ENCODE measurements at places on chromosomes 1 and 21. TPM values are rescaled to one million over a fixed set of nuclear protein-coding genes. Genes with fewer than 3 reads are reported as not detected.

- peaks cover 14% of the 10 kb centered on the region for H3K36me3 ChIP-seq
- no peaks in the 10 kb centered on the region for H3K4me1 ChIP-seq
- DNase-seq = no peak
- H3K27me3 ChIP-seq = no peaks in the 10 kb centered on the region
Measured at GRCh38 chr1:186413319-186413718, 37.7 kb downstream of the ODR4 start.

- H3K27ac ChIP-seq = no peak overlapping the region
- no peaks in the 10 kb centered on the region for H3K4me1 ChIP-seq
- DNase-seq = no peak
- no peaks in the 10 kb centered on the region for H3K36me3 ChIP-seq
Measured at GRCh38 chr1:245550720-245551043, 395.9 kb downstream of the KIF26B start.

DNA sequence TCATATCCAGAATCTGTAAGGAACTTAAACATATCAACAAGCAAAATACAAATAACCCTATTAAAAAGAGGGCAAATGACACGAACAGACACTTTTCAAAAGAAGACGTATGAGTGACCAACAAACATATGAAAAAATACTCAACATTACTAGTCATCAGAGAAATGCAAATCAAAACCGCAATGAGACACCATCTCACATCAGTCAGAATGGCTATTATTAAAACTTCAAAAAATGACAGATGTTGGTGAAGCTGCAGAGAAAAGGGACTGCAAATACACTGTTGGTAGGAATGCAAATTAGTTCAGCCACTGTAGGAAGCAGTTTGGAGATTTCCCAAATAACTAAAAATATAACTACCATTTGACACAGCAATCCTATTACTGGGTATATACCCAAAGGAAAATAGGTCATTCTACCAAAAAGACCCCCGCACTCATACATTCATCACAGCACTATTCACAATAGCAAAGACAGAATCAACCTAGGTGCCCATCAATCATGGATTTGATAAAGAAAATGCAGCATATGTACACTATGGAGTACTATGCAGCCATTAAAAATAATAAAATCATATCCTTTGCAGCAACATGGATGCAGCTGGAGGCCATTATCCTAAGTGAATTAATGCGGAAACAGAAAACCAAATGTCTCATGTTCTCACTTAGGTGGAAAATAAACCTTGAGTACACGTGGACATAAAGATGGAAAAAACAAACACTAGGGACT, 230.1 kb upstream of the RAB4A start:
- H3K4me3 ChIP-seq = no peak overlapping the region
- no peaks in the 10 kb centered on the region for H3K27me3 ChIP-seq
- no peak overlapping the region for H3K27ac ChIP-seq
- no peaks in the 10 kb centered on the region for H3K36me3 ChIP-seq
- DNase-seq = no peak

GRCh38 chr1:26349188-26349876, 4.6 kb downstream of the CRYBG2 start:
- DNase-seq = no peak
- no peak overlapping the region for H3K4me3 ChIP-seq
- H3K27me3 ChIP-seq = no peaks in the 10 kb centered on the region
- no peaks in the 10 kb centered on the region for H3K36me3 ChIP-seq
- no peak overlapping the region for H3K27ac ChIP-seq
- no peaks in the 10 kb centered on the region for H3K4me1 ChIP-seq

DNA sequence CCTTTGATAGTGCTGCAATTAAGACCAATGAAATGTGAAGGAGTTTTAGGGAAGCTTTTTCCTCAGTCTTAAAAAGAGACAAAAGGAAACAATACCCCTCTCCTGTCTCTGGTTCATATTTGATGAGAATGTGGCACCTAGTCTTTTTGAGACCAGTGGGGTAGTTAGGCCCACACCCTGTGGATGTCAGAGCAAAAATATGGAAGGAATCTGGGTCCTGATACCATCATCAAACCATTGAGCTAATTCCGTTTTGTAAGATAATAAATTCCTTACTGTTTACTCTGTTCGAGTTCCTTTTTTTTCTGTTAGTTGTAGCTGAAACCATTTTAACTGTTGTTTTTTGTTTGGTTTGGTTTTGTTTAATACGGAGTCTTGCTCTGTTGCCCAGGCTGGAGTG, 33.3 kb downstream of the PTPRC start:
- H3K27me3 ChIP-seq = no peaks in the 10 kb centered on the region
- no peak for DNase-seq
- peak overlapping the region; percentile 94 for H3K27ac ChIP-seq
- H3K4me1 ChIP-seq = peaks cover 31% of the 10 kb centered on the region

DNA sequence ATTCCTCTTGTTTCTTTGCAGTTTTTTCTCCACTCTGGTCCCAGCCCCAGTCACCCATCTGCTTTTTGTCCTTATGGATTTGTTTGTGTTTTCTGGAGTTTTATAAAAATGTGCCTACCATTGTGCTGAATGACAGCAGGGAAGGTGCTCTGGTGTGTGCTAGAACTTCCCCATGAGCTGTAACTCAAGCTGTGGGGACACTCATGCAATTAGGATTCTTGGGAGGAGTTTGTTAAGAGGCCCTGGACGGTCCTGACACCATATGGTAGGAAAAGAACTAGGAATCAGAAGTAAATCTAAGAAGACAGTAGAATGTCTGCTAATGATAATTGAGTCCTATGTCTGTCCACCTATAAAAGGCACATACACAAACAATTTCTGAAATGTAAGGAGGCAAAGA, 27.4 kb downstream of the URB2 start:
- no peak for DNase-seq
- H3K4me1 ChIP-seq = no peaks in the 10 kb centered on the region
- H3K4me3 ChIP-seq = no peak overlapping the region
- H3K27me3 ChIP-seq = no peaks in the 10 kb centered on the region
- no peak overlapping the region for H3K27ac ChIP-seq

- no peaks in the 10 kb centered on the region for H3K27me3 ChIP-seq
- no peaks in the 10 kb centered on the region for H3K36me3 ChIP-seq
- H3K27ac ChIP-seq = no peak overlapping the region
Measured at GRCh38 chr1:91582431-91582921, 81.8 kb downstream of the CDC7 start.

- no peaks in the 10 kb centered on the region for H3K36me3 ChIP-seq
- no peak for DNase-seq
- peak overlapping the region; percentile 97 for H3K4me3 ChIP-seq
- peaks cover 20% of the 10 kb centered on the region for H3K4me1 ChIP-seq
- peak overlapping the region; percentile 54 for H3K27ac ChIP-seq
Measured at GRCh38 chr1:15616373-15617172, 685 bp upstream of the DDI2 start.

GRCh38 chr1:35509558-35509957, 47.6 kb downstream of the KIAA0319L start:
- H3K36me3 ChIP-seq = no peaks in the 10 kb centered on the region
- DNase-seq = no peak
- H3K27me3 ChIP-seq = no peaks in the 10 kb centered on the region
- no peak overlapping the region for H3K4me3 ChIP-seq
- peaks cover 36% of the 10 kb centered on the region for H3K4me1 ChIP-seq

GRCh38 chr1:168987330-168987729, 119.2 kb upstream of the ATP1B1 start:
- no peak overlapping the region for H3K27ac ChIP-seq
- H3K4me1 ChIP-seq = no peaks in the 10 kb centered on the region
- no peaks in the 10 kb centered on the region for H3K36me3 ChIP-seq
- no peak for DNase-seq

DNA sequence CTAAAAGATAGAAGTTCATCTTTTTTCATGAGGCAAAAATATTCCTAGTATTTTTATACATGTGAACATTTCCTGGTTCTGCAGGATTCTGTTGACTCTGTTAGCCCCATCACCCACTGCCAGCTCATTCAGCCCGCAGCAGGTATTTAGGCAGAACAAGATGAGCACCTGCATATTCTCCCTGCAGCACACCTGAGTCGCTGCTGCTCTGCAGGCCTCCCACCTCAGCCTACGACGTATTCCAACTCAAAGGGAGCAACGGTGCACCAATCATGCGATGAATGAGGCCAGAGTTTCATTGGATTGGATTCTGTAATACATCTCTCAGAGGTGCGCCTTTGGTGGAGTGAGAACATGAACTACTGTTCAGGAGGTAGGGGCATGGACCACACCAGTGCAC, 87.6 kb downstream of the CNIH3 start:
- H3K36me3 ChIP-seq = no peaks in the 10 kb centered on the region
- no peaks in the 10 kb centered on the region for H3K4me1 ChIP-seq
- no peaks in the 10 kb centered on the region for H3K27me3 ChIP-seq
- H3K4me3 ChIP-seq = no peak overlapping the region

- no peaks in the 10 kb centered on the region for H3K36me3 ChIP-seq
- no peak overlapping the region for H3K4me3 ChIP-seq
- no peaks in the 10 kb centered on the region for H3K4me1 ChIP-seq
Measured at GRCh38 chr1:44546403-44547053, 127.8 kb downstream of the TMEM53 start.

GRCh38 chr21:31529406-31529805, 130.1 kb upstream of the SOD1 start:
- H3K27ac ChIP-seq = no peak overlapping the region
- H3K4me3 ChIP-seq = no peak overlapping the region
- DNase-seq = no peak
- H3K4me1 ChIP-seq = no peaks in the 10 kb centered on the region

GRCh38 chr1:206606867-206607266, 5.4 kb downstream of the EIF2D start:
- no peaks in the 10 kb centered on the region for H3K27me3 ChIP-seq
- H3K27ac ChIP-seq = no peak overlapping the region
- H3K4me3 ChIP-seq = no peak overlapping the region

DNA sequence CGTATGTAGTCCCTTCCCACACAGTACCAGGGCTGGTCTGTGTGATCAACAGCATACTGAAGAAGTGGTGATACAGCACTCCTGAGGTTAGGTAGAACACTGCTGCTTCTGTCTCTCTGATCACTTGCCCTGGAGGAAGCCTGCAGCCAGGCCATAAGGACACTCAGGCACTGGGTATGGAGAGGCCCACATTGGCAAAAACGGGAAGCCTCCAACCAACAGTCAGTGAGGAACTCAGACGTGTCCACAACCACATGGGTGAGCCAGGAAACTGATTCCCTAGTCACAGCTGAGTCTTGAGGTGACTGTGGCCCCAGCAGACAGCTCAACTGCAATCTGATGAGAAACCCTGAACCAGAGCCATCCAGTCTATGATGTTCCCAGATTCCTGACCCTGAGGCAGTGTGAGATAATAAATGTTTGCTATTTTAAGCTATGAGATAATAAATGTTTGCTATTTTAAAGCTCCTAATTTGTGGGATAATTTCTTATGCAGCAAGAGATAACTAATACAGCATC, 62.5 kb downstream of the COQ8A start:
- no peak overlapping the region for H3K27ac ChIP-seq
- no peaks in the 10 kb centered on the region for H3K4me1 ChIP-seq

DNA sequence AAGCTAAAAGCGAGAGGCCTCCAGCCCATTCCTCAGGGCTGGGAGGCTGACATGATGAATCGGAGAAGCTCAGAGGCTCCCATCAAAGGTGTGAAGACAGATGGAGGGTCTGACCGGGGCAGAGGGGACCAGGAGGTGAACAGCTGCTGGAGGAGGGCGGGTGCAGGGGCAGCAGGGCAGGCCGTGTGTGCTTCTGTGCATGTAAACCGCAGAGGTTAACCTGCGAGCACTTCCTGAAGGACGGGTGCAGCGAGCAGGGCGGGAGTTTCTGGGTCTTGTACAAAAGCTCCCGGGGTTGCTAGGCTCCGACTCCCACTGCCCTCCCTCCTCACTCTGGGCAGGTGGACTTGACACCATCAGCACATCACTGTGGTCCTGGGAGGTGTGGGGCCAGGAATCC, 75.2 kb downstream of the PAX7 start:
- no peaks in the 10 kb centered on the region for H3K36me3 ChIP-seq
- no peak overlapping the region for H3K27ac ChIP-seq
- H3K4me1 ChIP-seq = no peaks in the 10 kb centered on the region
- no peak for DNase-seq
- peaks cover 48% of the 10 kb centered on the region for H3K27me3 ChIP-seq

- no peak for DNase-seq
- H3K27me3 ChIP-seq = peaks cover 16% of the 10 kb centered on the region
- peaks cover 6% of the 10 kb centered on the region for H3K4me1 ChIP-seq
- H3K4me3 ChIP-seq = no peak overlapping the region
- no peak overlapping the region for H3K27ac ChIP-seq
Measured at GRCh38 chr1:41344708-41345159, 16.5 kb upstream of the FOXO6 start.

GRCh38 chr21:31530897-31531705, 128.4 kb upstream of the SOD1 start:
- H3K4me3 ChIP-seq = no peak overlapping the region
- H3K36me3 ChIP-seq = no peaks in the 10 kb centered on the region
- no peak for DNase-seq
- no peaks in the 10 kb centered on the region for H3K4me1 ChIP-seq
- H3K27me3 ChIP-seq = no peaks in the 10 kb centered on the region

DNA sequence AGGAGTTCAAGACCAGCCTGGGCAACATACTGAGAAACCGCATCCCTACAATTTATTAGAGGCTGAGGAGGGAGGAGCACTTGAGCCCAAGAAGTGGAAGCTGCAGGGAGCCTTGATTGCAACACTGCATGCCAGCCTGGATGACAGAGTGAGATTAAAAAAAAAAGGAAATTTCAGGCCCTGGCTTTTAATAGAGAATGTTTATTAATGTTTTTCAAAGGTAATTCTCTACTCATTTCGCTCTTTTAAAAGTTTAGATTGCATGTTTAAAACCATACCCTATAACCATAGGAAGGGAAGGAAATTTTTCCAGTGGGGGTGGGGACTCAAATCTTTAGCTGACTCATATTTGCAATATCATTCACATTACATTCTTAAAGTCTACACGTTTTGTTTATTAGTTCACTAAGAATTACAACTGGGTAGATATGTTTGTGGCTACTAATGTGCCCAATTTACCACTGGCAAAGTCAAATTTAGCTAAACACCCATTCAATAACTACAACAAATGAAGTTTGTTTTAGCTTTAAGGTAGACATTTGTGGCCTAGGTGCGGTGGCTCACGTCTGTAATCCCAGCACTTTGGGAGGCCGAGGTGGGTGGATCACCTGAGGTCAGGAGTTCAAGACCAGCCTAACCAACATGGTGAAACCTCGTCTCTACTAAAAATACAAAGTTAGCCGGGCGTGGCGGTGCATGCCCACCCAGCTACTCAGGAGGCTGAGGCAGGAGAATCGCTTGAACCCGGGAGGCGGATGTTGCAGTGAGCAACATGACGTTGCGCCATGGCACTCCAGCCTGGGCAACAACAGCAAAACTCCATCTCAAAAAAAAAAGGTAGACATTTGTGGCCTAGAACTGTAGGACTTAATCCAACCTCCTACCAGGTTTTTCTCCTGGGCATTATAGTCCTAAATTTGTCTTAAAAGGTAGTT, 5.0 kb downstream of the KDM5B start:
- no peak overlapping the region for H3K4me3 ChIP-seq
- H3K27ac ChIP-seq = no peak overlapping the region
- H3K4me1 ChIP-seq = peaks cover 8% of the 10 kb centered on the region
- DNase-seq = no peak
- H3K27me3 ChIP-seq = no peaks in the 10 kb centered on the region

KPRP gene
- not detected for total RNA-seq

TNFSF18 gene
- total RNA-seq = not detected

HYI gene
- total RNA-seq = 27.4 TPM

TNNT2 gene
- not detected for total RNA-seq

GPX7 gene
- total RNA-seq = 13.4 TPM

SLC22A15 gene
- total RNA-seq = 0.50 TPM

C1orf141 gene
- not detected for total RNA-seq

TNFRSF9 gene
- total RNA-seq = 0.59 TPM

Measured in T-cell (primary cell).